Bronchial epithelial cell (primary cell): ENCODE measurements at places on chromosomes 4 and X. TPM values are rescaled to one million over a fixed set of nuclear protein-coding genes. Genes with fewer than 3 reads are reported as not detected.

DNA sequence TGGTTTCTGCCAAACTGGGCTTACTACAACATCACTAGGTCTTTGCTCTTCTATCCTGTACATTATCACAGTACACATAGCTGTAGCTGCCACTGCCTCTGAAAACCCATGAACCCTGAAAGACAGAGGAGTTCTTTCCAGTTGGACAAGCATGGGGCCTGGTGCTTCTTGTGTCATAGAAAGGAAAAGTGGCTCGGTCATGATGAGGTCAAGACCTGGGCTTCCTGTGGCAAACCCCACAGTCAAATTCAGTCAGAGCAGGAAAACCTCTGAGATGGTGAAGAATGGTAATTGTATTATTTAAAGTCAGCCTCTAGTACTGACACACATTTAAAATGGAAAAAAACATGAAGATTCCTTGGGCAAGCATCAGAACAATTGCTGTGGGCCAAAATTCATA lies 133.3 kb upstream of the PRPS2 start:
- no peak for DNase-seq

GRCh38 chr4:168908093-168908492 lies 102.0 kb downstream of the CBR4 start:
- DNase-seq: no peak

DNA sequence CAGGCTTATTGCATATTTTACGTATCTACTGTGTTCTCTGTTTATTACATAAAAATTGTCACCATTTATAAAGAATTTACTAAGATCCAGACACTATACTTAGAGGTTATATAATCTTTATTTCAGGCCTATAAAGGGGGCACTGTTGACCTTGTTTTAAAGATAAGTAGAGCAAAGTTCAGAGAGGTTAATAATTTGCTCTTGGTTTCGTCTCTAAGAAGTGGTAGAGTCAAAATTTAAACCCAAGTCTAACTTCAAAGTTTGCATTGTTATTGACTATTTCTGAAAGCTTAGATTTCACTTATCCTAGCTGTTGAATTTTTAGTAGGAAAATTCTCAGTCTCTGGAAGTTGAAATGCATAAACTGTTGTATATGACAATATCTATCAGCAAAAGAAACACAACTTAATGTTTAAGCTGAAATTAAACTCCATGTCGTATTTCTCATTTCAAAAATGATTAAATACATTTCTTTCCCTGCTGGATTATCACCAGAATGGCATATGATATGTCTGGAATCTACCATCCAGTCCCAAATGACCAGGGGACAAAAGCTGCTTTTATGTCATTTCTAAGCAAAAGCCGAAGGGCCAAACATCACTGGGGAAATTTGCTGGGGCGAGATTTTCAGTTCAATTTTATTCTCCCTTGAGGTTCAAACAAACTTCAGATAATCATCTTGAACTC lies 138.4 kb downstream of the SLC7A11 start:
- DNase-seq: no peak

- peak; percentile 19 for DNase-seq
Observed at GRCh38 chr4:64584981-64585557, 175.8 kb upstream of the TECRL start.

DNA sequence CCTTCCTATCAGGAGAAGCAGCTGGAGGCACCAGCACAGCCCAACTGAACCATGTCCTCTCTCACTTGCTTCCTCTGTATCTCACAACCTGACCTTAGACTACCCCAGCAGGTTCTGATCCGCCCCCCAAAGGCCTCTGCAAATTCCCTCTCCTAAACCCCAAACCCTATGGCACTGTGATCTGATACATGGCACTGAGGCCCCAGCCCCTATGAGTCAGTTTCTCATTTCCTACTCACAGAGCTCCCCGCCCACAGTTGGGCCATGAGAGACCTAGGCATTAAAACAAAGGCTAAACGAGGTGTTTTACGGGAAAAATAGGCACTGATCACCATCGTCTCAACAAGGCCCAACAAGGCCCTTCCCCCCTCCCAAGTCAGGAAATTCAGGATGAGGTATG lies 19.1 kb downstream of the SASH3 start:
- peak; percentile 10 for DNase-seq

DNA sequence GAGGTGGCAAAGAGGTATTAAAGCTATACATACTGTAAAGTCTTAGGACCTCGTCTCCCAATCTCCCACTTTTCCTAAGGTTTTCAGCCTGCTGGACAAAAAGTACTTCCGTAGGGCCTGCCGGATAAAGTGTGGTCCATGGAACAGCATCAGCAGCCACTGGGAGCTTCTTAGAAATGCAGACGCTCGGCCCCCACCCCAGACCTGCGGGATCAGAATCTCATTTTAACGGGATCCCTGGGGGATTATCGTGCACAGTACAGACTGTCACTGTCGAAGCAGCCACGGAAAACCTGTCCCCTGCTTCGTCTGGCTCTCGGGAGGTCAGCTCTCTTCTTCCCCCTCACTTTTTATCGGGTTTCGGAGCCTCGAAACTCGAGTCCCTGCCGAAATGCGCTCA lies 802 bp downstream of the ADGRG2 start:
- no peak for DNase-seq

DNA sequence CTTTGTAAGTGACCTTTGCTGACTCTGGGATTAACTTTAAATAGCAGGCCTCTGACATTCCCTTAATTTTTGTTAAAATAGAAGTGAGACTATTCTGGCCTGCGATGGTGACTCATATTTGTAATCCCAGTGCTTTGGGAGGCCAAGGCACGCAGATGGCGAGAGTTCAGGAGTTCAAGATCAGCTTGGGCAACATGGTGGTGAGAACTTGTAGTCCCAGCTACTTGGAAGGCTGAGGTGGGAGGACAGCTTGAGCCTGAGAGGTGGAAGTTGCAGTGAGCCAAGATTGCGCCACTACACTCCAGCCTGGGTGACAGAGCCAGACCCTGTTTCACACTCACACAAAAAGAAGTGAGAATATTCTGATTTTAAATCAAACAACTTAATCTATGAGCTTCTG lies 27.3 kb downstream of the ZNF330 start:
- no peak for DNase-seq

- peak; percentile 44 for DNase-seq
Observed at GRCh38 chr4:130479020-130479419, 1383.1 kb downstream of the C4orf33 start.

- no peak for DNase-seq
Observed at GRCh38 chr4:154478128-154478527, 13.5 kb downstream of the DCHS2 start.

GRCh38 chr4:8468746-8469535 lies 28.4 kb downstream of the TRMT44 start:
- peak; percentile 42 for DNase-seq

DNA sequence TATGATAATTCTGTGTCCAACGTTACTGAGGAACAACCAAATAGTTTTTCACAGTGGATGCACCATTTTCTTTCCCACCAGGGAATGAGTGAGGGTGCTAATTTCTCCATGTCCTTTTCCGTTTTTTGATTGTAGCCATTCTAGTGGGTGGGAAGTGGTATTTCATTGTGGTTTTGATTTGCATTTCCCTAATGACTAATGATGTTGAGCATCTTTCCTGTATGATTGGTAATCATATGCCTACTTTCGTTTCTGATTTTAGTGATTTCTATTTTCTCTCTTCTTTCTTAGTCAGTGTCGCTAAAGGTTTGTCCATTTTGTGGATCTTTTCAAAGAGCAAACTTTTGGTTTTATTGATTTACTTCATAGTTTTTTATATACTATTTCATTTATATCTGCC lies 32.1 kb upstream of the TEX13D start:
- no peak for DNase-seq

- DNase-seq: peak; percentile 29
Observed at GRCh38 chr4:88672987-88673386, 24.6 kb downstream of the NAP1L5 start.

- no peak for DNase-seq
Observed at GRCh38 chrX:111308039-111308438, 37.8 kb upstream of the CAPN6 start.

- peak; percentile 60 for DNase-seq
Observed at GRCh38 chrX:52923781-52924241, 26.7 kb downstream of the FAM156B start.

DNA sequence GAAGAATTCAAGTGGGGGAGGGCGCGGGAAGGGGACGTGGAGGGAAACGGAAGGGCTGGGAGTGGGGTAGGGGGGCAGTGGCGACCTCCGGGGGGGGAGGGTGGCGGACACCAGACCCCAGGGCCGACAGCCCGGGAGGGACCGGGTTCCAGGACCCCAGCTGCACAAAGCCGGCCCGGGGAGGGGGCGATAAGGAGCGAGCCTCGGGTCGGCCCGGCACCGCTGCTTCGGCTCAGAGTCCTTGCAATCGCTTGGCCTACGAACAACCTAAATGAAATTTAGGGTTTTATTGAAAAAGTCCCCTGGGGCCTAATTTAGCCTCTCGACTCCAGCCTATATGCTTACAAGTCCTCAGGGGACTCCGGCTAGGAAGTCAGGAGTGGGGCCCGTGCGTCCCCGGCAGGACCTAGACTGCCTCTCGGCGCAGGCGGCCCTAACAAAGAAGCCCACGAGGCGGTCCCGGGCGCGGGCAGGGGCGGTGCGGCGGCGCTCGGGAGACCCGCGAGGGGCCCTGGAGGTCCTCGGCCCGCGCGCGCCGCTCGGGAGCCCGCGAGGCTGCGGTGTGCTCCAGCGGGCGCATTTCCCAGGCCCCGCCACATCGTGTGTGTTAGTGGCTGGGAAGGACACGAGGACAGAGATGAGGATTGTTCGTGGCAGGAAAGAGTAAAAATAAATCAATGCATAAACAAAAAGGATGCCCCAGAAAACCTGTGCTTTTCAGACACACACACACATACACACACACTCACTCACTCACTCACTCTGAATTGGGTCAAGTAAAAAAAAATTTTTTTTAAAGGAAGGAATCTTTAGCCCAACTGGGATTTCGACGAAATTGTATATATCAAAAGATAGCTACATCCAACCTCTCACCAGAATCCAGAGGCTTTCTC lies 70.0 kb downstream of the MGST2 start:
- no peak for DNase-seq

GRCh38 chr4:156539376-156539775 lies 432.2 kb downstream of the PDGFC start:
- DNase-seq: no peak

GRCh38 chr4:36026348-36026880 lies 217.9 kb downstream of the ARAP2 start:
- DNase-seq: no peak

GRCh38 chr4:37603070-37603468 lies 83.1 kb downstream of the RELL1 start:
- DNase-seq: peak; percentile 42

The DHRSX gene
- total RNA-seq: 14.1 and 19.0 TPM in 2 replicates

The GPR143 gene
- 0.51 and 0.79 TPM in 2 replicates for total RNA-seq

The GPR34 gene
- total RNA-seq: not detected in 2 replicates

The ITIH6 gene
- total RNA-seq: not detected in 2 replicates

The HS6ST2 gene
- total RNA-seq: 9.7 and 16.8 TPM in 2 replicates
